ENCODE measurements at places on chromosomes 12 and 14.
A peak's percentile ranks its signal among the peaks of the same experiment; 100 is the strongest.

DNA sequence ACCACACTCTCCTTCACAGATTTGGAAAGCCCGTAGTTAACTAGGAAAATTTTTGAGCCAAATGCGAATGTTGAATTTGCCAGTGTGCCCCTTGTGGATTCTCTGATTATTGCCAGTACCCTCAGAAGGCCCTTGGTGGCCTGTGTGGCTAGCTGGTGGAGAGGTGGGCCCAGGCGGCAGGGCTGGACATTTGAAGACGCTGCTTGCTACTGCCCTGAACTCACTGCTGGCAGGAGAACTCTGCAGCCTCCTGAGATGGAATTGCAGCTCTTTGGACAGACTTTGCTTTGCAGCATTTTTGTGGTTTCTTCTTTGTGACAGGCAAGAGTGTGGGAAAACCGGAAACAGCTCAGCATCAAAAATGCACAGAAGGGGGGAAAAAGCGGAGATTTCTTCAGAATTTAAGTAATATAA is 97.6 kb downstream of the TGFB3 start:
- DNase-seq = no peak

GRCh38 chr12:28024231-28024995 is 51.9 kb upstream of the PTHLH start:
- DNase-seq = no peak

GRCh38 chr14:55553791-55554190 is 26.2 kb upstream of the KTN1 start:
- no peak for DNase-seq

DNA sequence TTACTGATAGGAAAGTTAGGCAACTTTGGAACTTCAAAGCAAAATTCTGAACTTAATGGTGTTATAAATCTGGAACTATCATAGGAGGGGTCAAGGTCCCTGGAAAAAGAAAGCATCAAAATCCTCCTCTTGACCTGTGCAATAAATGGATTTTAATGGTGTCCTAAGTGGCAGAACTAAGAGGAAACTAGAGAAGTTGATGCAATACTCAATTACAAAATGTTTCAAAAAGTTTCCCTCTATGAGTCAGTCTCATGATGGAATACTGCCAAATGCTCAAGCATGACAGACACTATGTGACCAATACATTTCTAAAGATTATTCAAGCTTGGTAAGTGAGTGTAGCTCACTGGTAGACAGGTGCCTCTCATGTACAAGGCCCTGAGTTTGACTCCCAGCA is 47.7 kb upstream of the ERGIC2 start:
- no peak for DNase-seq

GRCh38 chr12:84341467-84342193 is 571.0 kb downstream of the SLC6A15 start:
- DNase-seq = no peak

- no peak for DNase-seq
Observed at GRCh38 chr12:131197490-131197889, 243.8 kb downstream of the ADGRD1 start.

- no peak for DNase-seq
Observed at GRCh38 chr12:114848666-114849065, 164.7 kb upstream of the TBX3 start.

DNA sequence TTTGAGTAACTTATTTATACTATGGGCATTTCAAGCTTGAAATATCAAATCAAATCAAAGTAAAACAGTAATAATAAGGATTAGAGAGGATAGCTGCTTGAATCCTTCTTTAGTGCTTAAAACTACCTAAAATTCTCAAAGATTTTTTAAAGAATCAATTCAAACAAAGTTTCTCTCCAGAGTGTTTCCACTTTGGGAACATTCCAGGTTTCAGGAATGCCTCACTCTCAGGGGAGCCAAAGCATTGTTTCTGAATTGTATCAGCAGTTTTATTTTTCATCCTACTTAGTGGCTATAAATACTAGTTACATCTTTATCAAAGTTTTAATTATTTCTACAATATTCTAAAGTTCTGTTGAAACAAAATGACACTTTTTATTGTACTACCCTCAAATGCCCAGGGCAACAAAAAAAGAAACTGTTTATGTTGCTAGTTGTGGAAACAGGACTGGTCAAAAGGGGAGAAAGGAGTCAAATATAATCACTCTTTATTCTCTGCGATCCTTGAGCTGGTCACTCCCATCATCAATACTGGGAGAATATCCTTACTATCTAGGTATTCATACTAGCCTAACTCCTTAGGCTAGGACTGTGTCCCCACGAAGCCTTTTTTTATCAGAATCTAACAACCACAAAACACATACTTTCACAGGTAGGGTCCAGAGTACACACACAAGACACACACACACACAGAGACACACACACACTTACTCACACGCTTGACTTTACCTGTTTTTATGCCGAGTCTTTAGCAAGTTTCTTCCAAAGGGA is 598 bp downstream of the RASSF9 start:
- no peak for DNase-seq

- DNase-seq = no peak
Observed at GRCh38 chr14:21382095-21382494, 1.7 kb downstream of the SUPT16H start.

DNA sequence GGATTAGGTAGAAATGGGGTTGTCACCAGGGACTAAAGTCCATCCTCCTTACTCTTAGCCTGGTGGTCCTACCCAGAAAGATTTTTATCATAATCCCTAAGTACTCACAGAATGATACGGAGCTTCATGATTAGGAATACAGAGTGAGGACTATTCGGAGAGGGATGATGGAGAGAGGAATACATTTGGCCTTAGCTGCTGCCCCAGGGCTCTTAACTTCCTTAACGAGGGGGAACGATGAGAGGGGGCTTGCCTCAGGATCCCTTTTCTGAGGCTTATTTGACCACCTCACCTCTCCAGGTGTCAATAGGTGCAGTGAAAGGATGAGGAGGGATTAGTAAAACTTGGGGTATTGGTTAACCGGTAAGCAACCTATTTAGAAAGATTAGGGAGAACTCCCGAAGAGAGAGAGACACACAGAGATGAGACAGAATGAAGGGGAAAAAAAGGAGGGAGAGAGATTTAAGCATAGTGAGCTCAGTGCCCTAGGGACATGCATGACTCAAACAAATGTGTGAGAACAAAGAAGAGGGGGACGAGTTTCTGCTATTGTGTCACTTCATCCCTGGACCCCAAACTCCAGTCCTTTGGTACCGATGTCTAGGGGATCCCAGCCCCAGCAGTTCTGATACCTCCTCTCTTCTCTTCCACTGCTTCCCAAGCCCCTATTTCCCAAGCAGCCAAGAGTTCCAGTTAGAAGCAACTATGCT is 1.1 kb downstream of the NFE2 start:
- DNase-seq = no peak

DNA sequence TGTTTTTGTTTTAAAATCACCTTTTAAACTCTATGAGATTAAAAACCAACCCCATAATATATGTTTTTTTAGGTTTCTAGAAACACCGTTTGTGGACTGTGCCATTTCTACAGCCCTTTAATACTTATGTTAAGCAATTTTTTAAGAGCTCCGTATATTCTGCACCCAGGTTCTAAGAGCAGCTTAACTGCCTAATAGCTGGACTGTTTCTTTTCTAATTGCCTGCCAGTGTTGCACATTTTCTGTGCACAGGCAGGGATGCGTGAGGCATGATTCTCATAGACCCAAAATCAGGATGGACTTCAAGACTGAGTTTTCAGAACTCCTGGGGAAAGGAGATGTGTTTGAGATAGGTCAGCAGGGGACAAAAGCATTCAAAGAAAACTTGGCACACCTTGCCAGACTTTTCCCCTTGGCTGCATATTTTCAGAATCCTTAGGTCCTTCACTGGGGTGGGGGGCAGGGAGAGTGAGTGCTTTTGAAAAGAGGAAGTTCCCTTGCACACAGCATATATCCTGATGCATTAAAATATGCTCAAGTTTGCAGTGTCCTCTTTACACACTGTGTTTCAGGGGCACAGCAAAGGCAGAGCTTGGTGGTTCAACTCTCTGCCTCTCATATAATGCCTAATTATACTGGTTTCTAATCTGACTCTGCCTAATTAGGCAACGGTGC is 27.9 kb downstream of the TMEM30B start:
- DNase-seq = no peak

DNA sequence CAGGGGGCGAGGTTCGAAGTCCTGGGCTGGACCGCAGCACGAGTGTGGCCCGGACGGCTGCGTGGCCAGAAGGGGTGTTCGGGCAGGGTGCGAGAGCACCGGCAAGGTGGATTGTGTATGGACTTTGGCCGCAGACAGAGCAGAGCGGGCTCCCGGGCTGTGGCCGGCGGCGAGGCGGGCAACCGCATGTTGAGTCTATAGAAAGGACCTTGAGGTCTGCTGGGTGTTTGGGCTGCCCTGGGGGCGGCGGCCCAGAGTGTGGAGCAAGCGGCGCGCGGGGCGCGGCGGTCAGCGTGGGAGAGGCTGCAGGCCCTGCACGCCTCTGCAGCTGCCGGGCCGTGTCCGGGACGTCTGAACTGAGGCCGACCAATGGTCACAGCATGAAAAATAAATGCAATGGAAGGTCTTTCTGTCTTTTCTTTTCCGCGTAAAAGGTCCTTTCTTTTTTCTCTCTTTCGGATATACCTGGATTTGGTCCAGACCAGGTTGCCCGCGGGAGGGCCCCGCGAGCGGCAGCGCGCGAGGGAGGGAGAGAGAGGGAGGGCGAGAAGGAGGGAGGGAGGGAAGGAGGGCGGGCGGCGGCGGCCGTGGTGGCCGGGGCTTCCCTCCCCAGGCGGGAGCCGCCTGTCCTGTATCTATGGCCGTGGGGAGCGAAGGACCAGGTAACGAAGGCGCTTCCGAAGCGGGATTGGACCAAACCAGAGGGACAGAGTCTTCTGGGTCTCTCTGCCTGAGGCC is 5.5 kb upstream of the HOXC9 start:
- peak; percentile 18 for DNase-seq

All from NCI-H1092 (cell line).